ENCODE measurements at places on chromosomes 16 and 17.

DNA sequence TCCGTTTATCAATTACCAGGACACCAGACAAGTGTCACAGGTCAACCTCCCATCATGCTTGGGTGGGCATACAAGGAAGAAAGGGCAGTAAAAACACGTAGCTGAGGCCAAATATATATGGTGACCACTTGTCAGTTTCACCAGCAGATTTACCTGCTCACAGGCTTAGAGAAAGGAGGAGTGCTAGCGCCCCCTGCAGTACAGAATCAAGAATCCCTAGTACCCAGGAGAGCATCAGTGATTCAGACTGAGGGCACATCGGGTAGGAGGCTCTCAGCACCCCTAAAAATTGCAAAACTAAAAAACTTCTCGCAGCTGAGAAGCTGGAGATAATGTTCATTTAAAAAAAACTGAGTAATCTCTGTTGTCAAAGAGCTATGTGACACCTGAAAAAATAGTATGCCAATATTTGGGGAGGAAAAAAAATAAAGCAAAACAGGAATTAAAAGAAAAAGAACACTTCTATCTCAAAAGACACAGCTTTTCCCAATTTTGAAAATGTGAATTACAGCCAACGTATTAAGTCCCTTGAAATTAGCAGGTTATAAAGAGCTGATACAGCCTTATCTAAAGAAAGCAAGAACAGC lies 21.2 kb upstream of the MON1B start:
- DNase-seq = no peak

DNA sequence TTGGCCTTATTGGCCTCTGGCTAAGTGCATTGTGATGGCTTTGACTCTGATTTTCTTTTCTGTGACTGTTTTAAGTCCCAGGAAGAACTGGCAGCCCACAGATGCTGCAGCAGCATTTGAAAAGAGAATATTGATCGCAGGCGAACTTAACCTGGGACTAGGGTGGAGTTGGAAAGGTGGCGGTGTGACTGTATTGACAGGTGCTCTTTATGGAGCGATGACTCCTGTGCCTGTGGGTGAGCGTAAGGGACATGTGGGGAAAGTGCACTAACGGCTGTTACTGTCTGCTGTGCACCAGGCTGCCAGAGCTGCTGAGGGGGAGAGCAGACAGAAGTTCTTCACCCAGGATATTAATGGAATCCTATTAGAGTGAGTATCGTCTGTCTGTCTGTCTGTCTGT lies 21.3 kb downstream of the UBN1 start:
- no peak for DNase-seq

DNA sequence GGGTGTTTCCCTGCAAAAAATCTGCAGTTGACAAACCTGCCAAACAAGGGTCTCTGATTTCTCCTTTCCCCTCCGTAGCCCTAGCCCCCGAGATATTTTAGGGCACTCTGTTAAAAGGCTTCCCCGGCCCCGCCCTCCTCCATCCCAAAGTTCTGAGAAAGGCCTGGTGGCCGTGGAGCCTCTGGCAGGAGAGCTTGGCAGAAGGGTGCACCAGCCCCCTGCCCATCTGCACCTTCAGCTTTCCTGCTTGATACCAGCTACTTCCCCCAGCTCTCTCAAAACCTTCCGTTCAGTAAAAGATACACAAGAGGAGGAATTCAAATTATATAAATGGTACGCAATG lies 711 bp upstream of the CANT1 start:
- DNase-seq = no peak

DNA sequence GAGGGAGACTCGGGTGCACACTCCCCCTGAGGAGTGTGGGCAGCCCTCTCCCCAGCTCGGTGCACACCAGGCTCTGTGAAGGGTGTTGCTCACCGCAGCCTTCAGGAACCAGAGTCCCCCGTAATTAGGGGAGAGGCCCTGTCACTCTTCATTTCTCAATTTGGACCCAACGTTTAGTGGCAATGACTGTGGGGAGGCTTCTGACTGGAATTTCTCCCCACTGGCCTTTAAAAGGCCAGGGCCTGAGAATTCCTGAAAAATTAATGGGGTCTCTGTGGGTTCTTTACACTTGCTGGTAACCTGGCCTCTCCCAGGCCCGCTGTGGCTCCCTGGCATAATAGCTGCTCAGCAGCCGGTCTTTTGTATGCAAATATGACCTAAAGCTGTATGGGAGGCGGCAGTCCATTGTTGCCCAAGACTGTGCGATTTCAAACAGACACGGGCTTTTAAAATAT lies 209.7 kb downstream of the MSI2 start:
- no peak for DNase-seq

GRCh38 chr16:66130296-66130905 lies 236.1 kb upstream of the CDH5 start:
- no peak for DNase-seq

DNA sequence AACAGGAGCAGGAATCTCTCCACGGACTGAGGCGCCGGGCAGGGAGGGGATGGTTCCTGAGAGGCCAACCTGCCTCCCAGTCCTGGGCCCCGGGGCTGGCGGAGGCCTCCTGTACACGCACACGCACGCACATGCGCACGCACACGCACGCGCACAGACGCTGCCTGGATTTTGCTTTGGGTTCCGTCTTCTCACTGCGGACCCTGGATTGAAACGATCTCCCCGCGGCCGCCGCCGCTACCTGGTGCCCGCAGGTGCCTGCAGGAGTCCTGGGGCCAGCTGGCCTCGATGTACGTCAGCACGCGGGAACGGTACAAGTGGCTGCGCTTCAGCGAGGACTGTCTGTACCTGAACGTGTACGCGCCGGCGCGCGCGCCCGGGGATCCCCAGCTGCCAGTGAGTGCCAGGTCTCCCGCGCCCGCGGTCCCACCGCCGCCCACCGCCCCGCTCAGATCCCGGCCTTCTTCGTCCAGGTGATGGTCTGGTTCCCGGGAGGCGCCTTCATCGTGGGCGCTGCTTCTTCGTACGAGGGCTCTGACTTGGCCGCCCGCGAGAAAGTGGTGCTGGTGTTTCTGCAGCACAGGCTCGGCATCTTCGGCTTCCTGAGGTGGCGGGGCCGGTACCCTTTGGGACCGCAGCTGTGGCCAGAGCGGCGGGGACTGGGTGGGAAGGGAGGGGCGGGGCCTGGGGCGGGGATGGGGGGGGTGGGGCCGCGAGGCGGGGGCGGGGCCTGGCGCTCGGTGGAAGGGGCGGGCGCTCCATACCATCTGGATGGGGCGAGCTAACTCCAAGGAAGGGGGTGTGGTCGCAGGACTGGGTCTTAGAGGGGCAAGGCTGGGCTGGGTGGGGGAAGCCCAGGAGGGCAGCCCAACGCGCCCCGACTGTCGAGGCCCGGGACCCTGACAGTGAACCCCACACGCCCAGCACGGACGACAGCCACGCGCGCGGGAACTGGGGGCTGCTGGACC lies 12.3 kb downstream of the CES4A start:
- DNase-seq = peak; percentile 61

GRCh38 chr17:79803997-79804855 lies 7.3 kb upstream of the CBX8 start:
- no peak for DNase-seq

GRCh38 chr17:64507413-64507782 lies 621 bp downstream of the CEP95 start:
- peak; percentile 43 for DNase-seq

DNA sequence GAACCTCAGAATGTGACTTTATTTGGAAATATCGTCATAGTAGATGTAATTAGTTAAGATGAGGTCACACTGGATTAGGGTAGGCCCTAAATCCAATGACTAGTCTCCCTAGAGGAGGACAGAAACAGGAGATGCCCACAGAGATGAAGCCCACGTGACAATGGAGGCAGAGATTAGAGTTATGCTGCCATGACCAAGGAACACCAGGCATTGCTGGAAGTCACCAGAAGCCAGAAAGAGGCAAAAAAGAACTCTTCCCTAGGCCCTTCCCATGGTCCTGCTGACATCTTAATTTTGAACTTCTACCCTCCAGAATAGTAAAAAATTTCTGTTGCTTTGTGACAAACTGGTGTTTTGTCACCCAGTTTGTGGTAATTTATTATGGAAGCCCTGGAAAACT lies 49.6 kb downstream of the IKZF3 start:
- DNase-seq = no peak

DNA sequence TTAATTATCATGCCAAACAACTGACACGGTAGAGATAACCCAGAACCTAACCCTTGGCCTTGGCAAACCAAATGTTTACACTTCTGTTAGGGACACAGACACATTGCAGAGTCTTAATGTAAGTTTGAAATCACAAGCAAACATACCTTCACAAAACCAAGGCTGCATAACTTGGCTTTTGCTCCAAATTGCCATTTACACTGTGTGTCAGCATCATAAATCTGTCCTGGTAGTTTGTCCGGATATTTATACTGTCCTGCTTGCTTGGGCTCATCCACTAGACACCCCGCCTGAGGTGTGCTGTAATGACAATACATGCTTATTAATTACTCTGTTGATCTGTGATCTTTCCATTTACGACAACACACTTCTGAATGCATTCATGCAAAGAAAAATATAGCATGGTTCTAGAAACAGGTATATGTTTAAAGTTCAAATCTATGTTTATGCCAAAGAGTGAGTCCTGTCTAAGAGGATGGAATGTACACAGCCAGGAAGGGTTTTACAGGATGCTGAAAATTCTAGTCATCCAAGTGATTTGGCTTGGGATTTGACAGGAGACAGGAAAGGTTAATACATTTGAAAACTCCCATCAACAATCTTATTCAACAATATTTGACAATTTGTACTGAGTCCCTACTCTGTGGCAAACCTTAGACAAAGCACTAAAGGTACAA lies 81.1 kb downstream of the ADAMTS18 start:
- no peak for DNase-seq

DNA sequence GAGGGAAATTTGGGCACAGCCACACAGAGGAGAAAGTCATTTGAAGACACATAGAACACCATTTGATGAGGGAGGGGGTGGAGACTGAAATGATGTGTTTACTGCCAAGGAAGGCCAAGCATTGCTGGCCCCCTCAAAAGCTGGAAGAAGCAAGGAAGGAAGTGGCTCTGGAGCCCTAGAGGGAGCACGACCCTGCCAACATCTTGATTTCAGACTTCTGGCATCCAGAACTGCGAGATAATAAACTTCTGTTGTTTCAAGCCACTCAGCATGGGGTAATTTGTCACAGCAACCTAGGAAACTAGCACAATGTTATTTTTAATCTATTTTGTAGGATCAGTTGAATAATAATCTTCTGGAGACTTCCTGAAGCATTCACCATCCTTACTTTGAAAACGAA lies 314.8 kb upstream of the GOT2 start:
- no peak for DNase-seq

DNA sequence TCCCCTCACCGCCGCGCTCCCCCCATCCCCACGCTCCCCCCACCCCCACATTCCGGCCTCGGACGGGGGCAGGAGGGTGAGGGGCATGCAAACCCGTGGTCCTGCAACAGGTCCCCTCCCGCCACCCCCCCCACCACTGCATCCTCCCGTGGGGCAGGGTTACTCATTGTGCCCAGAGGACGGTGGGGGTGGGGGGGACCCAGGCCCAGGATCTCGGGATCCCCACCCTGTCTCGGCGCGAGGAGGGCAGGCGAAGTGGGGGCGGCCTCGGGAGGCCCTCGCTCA lies 8.5 kb downstream of the SLC22A31 start:
- DNase-seq = no peak

DNA sequence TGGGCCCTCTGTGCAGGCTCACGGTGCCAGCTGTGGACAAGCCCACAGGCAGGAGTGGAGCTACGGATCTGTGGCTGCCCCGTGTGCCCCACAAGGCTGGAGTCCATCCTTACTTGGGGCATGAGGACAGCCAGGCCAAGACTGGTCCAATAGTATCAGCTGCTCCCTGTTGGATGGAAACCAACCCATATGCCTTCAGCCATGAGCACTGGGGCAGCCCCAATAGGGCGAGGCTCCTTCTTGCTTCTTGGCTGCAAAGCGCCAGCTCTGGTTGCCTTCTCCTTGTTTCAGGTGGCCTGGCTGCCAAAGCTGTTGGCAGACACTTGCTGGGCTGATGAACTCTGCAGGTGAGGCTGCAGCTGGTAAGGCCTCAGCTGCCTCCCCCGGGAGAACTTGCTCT lies 188.0 kb downstream of the ENGASE start:
- no peak for DNase-seq

GRCh38 chr17:15091825-15092224 lies 173.3 kb downstream of the PMP22 start:
- no peak for DNase-seq

GRCh38 chr17:19978805-19979211 lies 1.2 kb upstream of the AKAP10 start:
- DNase-seq = no peak

DNA sequence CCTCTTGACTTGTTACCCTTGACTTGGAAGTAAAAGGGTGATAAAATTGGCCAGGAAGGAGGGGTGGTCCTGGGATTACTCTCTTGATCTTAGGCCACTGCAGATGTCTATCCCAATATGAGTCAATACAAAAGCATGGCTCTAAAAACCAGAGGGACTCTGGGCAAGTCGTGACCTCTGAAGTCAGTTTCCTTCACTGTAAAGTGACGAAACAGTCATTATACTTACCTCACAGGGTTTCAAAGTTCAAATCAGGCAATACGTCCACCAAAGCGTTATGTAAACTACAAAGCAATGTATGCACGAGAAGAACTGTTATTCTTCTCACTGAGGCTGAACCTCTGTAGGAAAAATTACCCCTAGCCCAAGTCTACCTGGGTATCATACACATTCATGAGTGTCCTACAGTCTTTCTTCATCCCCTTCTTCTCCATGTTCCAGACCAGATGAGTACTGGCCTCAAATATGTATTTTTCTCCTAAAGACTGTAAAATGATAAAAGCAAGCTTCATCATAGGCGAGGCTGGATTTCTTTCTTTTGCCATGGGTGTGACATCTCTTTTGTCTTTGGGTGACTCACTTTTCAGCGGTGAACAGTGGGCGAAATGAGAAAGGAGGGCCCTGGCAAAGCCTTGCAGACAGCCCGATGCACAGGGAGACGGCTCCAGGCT lies 34.5 kb upstream of the CLEC18B start:
- DNase-seq = no peak

DNA sequence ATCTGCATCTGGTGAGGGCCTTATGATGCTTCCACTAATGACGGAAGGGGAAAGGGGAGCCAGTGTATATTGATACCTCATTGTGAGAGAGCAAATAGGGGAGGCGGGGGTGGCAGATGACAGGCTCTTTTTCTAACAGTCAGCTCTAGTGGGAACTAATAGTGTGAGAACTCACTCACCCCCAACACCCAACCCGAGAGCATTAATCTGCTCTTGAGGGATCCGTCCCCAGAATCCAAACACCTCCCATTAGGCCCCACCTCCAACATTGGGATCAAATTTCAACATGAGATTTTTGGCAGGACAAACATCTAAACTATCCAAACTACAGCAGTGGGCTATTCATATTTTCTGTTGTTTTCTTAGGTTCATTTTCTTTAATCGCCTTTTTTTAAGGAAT lies 54.4 kb downstream of the BPTF start:
- DNase-seq = no peak

All from occipital lobe (tissue), 3 donors.